ENCODE measurements at places on chromosomes 5 and 9.

GRCh38 chr9:15423231-15423985, 732 bp downstream of the SNAPC3 start:
- no peak for DNase-seq

GRCh38 chr5:72252574-72253155, 67.4 kb downstream of the MRPS27 start:
- DNase-seq, result no peak

DNA sequence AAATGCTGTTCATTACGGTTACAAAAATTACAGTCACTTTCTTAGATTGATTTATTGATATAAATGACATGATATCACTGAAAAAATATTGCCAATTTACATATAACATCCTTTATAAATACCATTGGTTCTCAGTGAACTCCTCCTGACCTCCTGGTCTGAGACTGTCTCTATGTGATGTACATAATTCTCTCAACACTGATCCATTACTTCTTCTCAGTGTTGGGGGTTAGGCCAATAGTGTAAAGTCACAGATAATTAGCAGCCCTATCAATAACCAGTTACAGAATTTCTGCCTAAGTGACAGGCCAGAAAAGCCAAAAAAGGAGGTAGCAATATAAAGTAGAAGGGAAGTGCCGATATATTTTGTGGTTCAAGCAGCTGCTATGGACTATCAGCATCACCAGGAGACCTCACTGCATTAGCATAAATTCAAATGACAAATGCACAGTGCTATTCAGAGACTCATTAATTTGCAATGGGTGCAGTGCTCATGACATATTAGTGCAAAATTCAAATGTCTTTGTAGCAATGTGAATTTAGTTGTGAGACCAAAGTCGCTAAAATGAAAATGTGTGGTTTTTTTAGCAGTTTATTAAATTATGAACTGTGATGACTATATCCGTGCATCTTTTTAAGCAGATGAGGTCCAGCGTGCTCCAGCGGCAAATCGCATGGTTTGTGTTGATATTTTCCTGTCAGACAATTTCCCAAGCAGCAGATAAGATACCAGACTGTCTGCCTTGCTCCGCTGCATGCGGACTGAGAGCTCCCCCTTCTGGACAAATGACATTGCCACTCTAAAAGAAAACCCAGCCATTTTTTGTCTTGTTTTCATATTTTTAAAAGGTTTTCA, 144.6 kb downstream of the CETN3 start:
- DNase-seq, result no peak

DNA sequence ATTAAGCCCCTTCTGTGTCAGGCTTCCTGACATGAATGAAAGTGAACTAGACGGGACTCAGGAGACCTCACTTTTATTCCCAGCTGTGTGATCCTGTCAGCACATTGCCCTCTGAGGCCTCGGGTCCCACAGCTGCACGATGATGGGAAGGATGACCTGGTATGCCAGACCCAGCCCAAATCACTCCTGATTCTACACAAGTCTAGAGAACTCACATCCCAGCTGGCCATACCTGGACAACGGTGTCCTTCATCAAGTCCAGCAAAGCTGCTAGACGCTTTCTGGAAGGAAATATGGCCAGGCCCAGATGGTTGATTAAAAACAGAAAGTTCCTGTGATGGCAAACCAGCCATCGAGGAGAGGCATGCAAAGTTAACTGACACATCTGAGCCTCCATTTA, 118.0 kb upstream of the FSTL4 start:
- DNase-seq, result no peak

DNA sequence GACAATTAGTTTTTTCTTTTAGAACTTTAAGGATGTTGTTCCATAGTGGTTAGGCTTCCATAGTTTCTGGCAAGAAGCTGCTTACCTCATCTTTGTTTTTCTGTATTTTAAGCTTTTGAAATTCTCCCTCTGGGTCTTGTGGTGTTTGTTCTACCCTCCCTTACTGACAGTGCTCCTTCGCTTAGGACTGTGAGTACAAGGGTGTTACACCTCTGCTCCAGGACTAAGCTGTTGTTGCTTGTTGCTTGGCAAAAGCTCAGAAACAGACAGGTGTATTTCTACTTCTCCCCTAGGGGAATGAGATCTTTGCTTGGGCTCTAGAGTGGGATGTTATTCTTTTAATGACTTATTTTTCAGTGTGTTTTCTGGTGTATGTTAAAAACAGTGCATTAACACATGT, 225.2 kb downstream of the WDR70 start:
- DNase-seq, result no peak

DNA sequence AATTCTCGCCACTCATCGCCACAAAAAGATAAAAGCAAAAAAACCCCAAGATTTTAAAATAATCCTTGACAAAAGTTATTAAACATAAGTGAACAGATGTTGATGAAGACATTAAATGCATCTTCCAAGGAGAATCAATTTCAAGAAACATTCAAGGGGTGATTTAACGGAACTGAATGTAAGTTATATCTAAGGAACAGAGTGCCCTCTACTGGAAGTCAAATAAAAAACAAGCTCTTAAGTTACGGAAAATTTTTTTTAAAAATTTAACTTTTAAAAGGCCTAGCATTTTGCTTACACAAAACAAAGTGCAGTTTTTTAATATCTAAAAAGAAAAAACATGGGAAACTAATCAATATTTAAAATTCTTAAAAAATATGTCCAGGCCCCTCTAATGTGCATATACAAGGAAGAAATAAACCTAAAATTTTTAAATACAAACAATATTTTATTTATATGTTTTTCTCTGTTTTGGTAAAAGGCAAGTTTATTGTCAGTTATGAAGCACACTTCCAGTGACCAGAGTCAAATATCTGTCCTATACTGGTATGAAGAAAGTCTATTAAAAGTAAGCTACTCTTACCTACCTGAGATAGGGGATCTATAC, 28.0 kb downstream of the TEX10 start:
- DNase-seq, result peak; percentile 25

GRCh38 chr5:159773062-159773924, 143.0 kb upstream of the ADRA1B start:
- peak; percentile 28 for DNase-seq

GRCh38 chr5:664343-664993, 28.7 kb downstream of the TPPP start:
- no peak for DNase-seq

DNA sequence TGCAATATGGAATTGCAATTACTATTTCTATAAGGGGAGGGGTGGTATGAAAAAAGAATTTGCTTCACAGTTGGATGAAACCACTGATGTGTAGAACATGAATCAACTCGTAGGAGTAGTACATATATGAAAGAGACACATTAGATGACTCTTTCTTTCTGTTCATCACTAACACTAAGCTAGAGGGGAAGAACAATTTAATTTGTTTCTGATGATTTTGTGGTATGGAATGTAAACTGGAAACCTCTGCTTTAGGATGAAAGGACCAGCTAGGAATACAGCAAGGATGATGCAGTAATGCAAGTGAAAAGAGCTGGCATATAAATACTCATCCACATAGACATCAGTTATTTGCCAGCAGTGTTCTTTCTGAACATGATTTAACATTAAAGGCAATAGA, 113.4 kb downstream of the PAPPA start:
- DNase-seq, result peak; percentile 21

GRCh38 chr5:92896722-92897121, 684.3 kb downstream of the NR2F1-AS1 start:
- no peak for DNase-seq

- no peak for DNase-seq
These were observed 88.1 kb downstream of the KIF4B start for GRCh38 chr5:155101697-155102096.

GRCh38 chr5:34886392-34887119, 28.7 kb downstream of the RAD1 start:
- DNase-seq, result no peak

- no peak for DNase-seq
These were observed 548 bp downstream of the CEP120 start for GRCh38 chr5:123422433-123423277.

- DNase-seq, result no peak
These were observed 13.6 kb downstream of the SMAD5 start for GRCh38 chr5:136146201-136146600.

- DNase-seq, result no peak
These were observed 118.7 kb downstream of the GAS1 start for GRCh38 chr9:86828631-86829030.

- peak; percentile 73 for DNase-seq
These were observed 32.7 kb upstream of the CDKN2B start for GRCh38 chr9:22041775-22042174.

DNA sequence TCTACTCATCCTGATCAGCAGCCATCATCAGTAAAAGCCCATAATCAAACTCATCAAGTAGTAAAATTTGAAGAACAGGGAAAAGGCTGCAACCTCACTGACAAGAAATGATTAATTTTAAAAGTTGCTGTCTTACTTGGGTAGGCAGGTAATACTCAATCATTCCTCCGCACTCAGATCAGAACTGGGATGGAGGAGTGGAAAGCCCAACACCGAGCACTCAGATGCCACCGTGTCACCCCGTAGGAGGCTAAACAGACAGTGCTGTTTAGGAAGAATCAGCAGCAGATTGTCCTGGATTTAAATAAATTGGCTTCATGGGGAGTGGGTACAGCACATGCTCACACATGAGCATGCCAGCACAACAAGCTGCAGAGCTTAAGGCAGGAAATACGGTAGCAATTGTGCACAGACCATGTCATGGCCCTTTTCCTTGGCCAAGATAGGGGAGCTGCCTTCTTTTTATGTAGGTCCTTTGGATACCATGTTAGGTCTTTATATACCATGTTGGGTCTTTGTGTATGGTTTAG, 92.6 kb upstream of the CDH6 start:
- DNase-seq, result no peak

GRCh38 chr5:91499943-91500531, 116.9 kb upstream of the ARRDC3 start:
- DNase-seq, result no peak

- DNase-seq, result no peak
These were observed 17.8 kb upstream of the IFNB1 start for GRCh38 chr9:21095561-21095960.

- DNase-seq, result no peak
These were observed 679.3 kb upstream of the GRAMD2B start for GRCh38 chr5:125743939-125744338.

DNA sequence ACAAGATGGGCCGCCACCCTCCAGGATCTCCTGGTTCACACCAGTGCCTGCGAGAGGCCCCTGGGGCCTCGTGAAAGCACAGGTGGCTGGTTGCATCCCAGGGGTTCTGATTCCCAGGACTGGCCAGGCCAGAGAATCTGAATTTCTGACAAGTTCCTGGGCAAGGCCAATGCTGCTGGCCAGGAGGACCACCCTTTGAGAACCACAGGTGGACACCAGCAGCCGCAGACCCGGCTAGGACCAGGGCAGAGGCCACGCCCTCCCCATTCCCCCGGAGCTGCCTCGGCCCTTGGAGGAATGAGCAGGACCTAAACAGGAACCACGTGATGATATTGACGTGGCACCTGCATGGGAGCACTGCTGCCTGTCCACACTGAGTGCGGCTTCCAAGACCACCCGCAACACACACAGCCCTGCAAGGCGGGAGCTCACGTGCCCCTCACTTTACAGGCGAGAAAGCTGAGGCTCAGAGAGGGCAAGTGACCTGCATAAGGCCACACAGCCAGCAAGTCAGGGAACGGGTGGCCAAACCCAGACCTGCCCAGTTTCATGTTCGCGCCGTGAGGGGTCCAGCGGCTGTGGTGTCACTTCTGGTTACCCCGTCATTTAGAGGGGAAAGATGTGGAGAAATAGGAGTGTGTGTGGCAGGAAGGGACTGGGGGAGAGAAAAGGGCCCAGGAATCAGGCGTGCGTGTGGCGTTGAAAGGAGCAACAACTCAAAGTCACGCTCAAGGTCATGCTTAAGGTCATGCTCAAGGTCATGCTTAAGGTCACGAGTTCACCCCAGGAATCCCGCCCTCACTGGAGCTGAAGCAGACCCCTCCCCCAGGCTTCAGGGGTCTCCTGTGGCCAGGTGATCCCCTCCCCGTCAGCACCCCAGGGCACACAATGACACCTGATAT, 105.9 kb upstream of the IER5L start:
- DNase-seq, result no peak

- DNase-seq, result no peak
These were observed 57.8 kb upstream of the HSPA9 start for GRCh38 chr5:138632900-138633489.

DNA sequence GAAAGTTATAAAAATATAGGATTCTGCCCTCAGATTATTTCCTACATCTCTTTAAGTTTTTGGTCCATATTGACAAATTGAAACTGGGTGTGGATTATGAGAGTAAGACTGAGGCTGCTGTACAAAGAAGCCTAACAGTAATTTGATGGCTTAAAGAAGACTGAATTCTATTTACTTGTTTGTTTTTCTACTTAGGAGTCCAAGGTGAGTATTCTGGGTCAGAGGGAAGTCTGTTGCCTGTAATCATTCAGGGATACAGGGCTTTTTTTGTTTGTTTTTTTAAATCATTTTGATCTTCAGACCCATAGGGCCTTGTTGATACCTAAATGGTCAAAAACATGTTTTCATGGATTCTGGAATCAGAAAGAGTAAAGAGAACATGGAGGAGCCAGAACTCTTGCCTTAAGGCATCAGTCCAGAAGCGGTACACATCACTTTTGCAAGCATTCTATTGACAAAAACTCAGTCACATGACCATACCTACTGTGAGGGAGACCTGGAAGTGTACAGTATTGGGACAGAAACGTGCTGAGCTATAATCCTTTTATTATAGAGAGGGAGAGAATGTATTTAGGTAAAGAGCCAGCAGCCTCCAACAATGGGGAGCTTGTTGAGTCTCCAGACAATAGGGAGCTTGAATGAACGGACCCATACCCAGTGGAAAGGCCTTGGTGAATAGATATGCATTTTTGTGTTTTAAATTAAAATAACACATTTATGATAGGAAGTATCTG, 102.7 kb downstream of the LRRC70 start:
- DNase-seq, result no peak

DNA sequence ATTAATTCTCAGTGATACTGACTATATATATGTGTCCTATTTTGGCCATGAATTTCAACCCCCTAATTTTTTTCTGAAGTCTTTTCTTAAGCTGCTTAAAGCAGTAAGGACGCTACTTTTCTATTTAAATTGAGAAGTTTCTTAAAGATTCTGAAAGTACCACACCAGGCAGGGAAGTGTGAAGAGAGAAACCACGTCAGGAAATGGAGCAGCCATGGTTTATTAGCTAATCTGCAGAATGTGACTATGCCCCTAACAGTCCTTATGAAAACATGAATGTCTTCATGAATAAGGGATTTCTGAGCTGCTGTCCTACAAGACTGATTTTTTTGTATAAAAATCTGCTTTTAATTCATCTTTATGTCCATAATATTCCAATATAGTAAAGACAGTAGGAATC, 1724.3 kb upstream of the C9orf72 start:
- no peak for DNase-seq

GRCh38 chr9:69351227-69351626, 26.2 kb downstream of the ENTREP1 start:
- no peak for DNase-seq

- DNase-seq, result no peak
These were observed 98.5 kb downstream of the ZCCHC7 start for GRCh38 chr9:37218800-37219425.

- no peak for DNase-seq
These were observed 732.0 kb downstream of the CDH18 start for GRCh38 chr5:19256036-19256435.

- no peak for DNase-seq
These were observed 27.8 kb upstream of the FAT2 start for GRCh38 chr5:151618907-151619306.
